A673 (cell line): ENCODE measurements at places on chromosomes 16 and 17. TPM values are rescaled to one million over a fixed set of nuclear protein-coding genes. Genes with fewer than 3 reads are reported as not detected.

- no peaks in the 10 kb centered on the region for H3K27me3 ChIP-seq
- H3K4me1 ChIP-seq: no peaks in the 10 kb centered on the region
- no peaks in the 10 kb centered on the region for H3K36me3 ChIP-seq
- no peak for DNase-seq
- H3K4me3 ChIP-seq: no peak overlapping the region
These were observed 1.7 kb downstream of the TNFRSF13B start for GRCh38 chr17:16969931-16970906.

GRCh38 chr16:29854520-29855100 is 8.4 kb downstream of the CDIPT start:
- H3K4me1 ChIP-seq: peaks cover 4% of the 10 kb centered on the region
- H3K36me3 ChIP-seq: peaks cover 9% of the 10 kb centered on the region
- H3K4me3 ChIP-seq: no peak overlapping the region
- H3K27ac ChIP-seq: no peak overlapping the region

The ASGR1 gene
- total RNA-seq: 6.1 and 8.0 TPM in 2 replicates

DNA sequence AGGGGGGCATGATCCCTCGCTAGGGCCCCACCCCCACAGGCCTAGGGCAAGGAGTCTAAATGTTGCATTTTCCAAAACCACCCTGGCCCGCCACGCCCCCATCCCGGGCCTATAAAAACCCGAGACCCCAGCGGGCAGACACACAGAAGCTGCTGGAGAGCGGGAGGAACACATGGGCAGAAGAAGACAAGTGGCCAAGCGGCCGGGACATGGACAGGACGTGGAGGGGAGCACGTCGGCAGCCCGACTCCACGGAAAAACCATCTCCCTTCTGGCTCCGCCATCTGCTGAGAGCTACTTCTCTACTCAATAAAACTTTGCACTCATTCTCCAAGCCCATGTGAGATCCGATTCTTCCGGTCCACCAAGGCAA is 34.1 kb upstream of the ENPP7 start:
- no peak overlapping the region for H3K27ac ChIP-seq
- H3K4me3 ChIP-seq: no peak overlapping the region
- H3K36me3 ChIP-seq: no peaks in the 10 kb centered on the region
- peaks cover 12% of the 10 kb centered on the region for H3K27me3 ChIP-seq
- no peak for DNase-seq

GRCh38 chr17:78180083-78180482 is 6.8 kb downstream of the TK1 start:
- DNase-seq: no peak
- H3K27me3 ChIP-seq: no peaks in the 10 kb centered on the region
- no peak overlapping the region for H3K27ac ChIP-seq
- peaks cover 7% of the 10 kb centered on the region for H3K4me1 ChIP-seq
- no peak overlapping the region for H3K4me3 ChIP-seq

GRCh38 chr16:19858340-19859018 is 26.2 kb downstream of the GPRC5B start:
- no peak overlapping the region for H3K27ac ChIP-seq
- H3K27me3 ChIP-seq: no peaks in the 10 kb centered on the region
- DNase-seq: no peak
- no peak overlapping the region for H3K4me3 ChIP-seq

The LITAF gene
- 6.9 and 12.2 TPM in 2 replicates for total RNA-seq

The PPP1R27 gene
- not detected in 2 replicates for total RNA-seq

The FBXO31 gene
- 32.2 and 34.3 TPM in 2 replicates for total RNA-seq

The MYO1C gene
- total RNA-seq: 101 and 103 TPM in 2 replicates

GRCh38 chr16:50246299-50247122 is 19.8 kb upstream of the ADCY7 start:
- H3K4me1 ChIP-seq: no peaks in the 10 kb centered on the region
- DNase-seq: no peak

The GPR142 gene
- total RNA-seq: 0.24 and 0.68 TPM in 2 replicates

- no peaks in the 10 kb centered on the region for H3K36me3 ChIP-seq
- H3K4me3 ChIP-seq: no peak overlapping the region
- H3K27me3 ChIP-seq: no peaks in the 10 kb centered on the region
These were observed 1.7 kb upstream of the PGAP6 start for GRCh38 chr16:383326-384051.

DNA sequence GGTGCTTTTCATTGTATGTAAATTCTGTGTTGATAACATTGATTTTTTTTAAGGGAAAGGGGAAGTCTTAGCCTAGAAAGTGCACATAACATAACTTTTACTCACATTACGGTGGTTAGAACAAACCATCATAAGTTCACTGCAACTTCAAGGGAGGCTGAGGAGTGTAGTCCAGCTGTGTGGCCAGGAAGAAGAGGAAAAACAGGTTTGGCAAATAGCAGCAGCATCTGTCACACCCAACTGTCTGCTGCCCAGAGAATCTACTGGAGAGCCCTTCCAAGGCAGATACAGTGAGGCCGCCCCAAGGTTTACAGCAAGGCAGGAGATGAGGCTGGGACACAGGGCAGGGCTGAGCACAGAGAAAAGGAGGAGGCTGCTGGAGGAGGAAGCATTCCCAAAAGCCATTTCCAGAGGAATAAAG is 60.6 kb downstream of the AIPL1 start:
- no peak for DNase-seq
- peaks cover 10% of the 10 kb centered on the region for H3K27me3 ChIP-seq
- no peak overlapping the region for H3K4me3 ChIP-seq
- H3K27ac ChIP-seq: no peak overlapping the region
- no peaks in the 10 kb centered on the region for H3K36me3 ChIP-seq

DNA sequence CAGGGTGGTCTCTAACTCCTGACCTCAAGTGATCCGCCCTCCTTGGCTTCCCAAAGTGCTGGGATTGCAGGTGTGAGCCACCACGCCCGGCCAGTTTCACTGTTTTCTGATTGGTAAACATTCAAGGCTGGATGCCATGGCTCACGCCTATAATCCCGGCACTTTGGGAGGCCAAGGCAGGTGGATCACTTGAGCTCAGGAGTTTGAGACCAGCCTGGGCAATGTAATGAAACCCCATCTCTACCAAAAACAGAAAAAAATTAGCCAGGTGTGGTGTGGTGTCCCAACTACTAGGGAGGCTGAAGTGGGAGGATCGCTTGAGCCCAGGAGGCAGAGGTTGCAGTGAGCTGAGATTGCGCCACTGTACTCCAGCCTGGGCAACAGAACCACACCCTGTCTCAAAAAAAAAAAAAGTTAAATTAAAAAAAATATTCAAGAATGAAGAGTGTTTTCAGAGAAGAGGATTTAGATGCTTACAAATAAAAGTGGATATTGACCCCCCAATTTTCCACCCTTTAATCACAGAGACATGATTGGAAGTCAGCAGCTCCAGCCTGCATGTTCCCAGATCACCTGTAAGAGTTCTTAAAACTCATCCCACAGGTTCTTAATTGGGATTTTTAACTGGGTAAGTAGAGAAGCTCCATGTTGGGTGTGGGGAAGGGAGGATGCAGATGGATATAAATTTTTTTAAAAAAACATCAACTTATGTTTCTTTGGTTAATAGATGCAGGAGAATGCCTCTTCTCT is 23.8 kb downstream of the HLF start:
- H3K36me3 ChIP-seq: peaks cover 4% of the 10 kb centered on the region
- no peak overlapping the region for H3K27ac ChIP-seq
- no peak overlapping the region for H3K4me3 ChIP-seq
- no peaks in the 10 kb centered on the region for H3K4me1 ChIP-seq

GRCh38 chr16:13733561-13733960 is 186.4 kb upstream of the ERCC4 start:
- H3K4me3 ChIP-seq: no peak overlapping the region
- no peak for DNase-seq
- H3K36me3 ChIP-seq: no peaks in the 10 kb centered on the region
- H3K4me1 ChIP-seq: no peaks in the 10 kb centered on the region
- H3K27me3 ChIP-seq: no peaks in the 10 kb centered on the region

DNA sequence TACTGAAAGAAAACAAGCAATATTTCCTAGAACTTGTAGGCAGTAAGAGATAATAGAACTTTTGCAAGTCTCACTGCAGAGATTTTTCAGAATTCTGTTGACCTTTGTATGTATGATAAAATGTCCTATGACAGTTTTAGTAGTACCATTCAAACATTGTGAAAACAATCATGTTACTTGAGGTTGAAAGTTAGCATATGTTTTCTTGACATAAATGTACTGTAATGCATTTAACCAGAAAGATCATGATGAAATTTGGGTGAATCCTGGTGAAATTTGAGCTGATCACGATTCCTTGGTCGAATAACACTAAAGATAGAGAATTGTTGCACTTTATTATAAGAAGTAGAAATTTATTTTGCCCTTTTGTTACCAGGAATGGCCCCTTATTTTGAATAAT is 85.7 kb downstream of the TAOK1 start:
- H3K27me3 ChIP-seq: no peaks in the 10 kb centered on the region
- H3K4me1 ChIP-seq: no peaks in the 10 kb centered on the region
- H3K36me3 ChIP-seq: peaks cover 26% of the 10 kb centered on the region
- no peak for DNase-seq

- no peaks in the 10 kb centered on the region for H3K27me3 ChIP-seq
- no peaks in the 10 kb centered on the region for H3K36me3 ChIP-seq
- no peak overlapping the region for H3K27ac ChIP-seq
- H3K4me1 ChIP-seq: peaks cover 26% of the 10 kb centered on the region
These were observed 27.5 kb downstream of the EPN2 start for GRCh38 chr17:19264681-19265080.

The PABPN1L gene
- total RNA-seq: not detected in 2 replicates

DNA sequence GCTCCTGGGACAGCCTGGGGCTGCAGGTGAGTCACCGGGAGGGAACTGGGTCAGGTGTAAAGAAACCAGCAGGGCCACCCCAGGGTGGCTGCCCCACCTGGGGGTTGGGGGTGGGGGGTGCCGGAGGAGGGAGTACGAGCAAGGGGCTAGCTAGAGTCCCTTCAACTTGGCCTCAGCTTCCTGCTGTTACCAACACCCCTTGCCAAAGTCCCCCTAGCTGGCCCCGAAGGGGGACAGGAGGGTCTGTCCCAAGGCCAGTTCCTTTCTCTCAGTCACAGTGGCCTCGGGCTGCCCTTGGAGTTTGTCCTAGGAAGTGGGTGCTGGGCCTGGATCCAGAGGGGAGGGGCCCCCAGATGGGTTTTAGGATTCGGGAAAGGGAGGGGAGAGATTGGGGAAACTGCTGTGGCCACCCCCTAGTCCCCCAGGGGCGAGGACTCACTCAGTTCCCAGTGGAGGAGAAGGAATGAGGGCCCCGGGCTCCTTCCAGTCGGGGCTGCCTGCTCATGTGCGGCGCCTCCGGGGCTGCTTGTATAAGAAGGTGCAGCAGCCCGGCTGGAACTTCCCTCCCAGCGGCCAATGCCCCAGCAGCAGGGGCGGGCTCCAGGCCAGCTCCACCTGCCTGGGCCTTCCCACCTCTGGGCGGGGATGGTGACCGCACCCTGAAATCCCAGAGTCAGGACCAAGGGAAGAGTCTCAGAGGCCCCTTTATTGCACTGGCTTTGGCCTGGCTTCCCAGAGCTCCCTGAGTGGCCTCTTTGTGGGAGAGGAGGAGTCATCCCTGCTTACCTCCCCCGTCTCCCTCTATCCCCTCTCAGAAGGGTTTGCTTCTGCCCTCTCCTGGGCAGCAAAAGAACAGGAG is 7.3 kb downstream of the ARHGAP27 start:
- no peak overlapping the region for H3K4me3 ChIP-seq
- H3K27ac ChIP-seq: no peak overlapping the region
- peaks cover 20% of the 10 kb centered on the region for H3K27me3 ChIP-seq

GRCh38 chr16:19085679-19086200 is 18.3 kb downstream of the COQ7 start:
- H3K27me3 ChIP-seq: no peaks in the 10 kb centered on the region
- no peak overlapping the region for H3K27ac ChIP-seq
- peaks cover 5% of the 10 kb centered on the region for H3K4me1 ChIP-seq
- H3K4me3 ChIP-seq: peak overlapping the region; percentile 41

DNA sequence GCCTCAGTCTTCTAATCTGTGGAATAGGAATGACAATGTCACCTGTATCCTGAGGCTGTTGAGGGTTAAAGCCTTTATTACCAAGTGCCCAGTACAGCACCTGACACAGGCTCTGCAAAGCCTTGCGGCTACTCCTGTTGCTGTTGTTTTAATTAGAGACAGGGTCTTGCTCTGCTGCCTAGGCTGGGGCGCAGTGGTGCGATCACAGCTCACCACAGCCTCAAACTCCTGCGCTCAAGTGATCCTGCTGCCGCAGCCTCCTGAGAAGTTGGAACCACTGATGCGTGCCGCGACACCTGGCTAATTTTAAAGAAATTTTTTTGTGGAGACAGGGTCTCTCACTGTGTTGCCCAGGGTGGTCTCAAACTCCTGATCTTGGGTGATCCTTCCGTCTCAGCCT is 5.4 kb downstream of the GSE1 start:
- H3K4me1 ChIP-seq: peaks cover 50% of the 10 kb centered on the region
- DNase-seq: no peak
- no peaks in the 10 kb centered on the region for H3K36me3 ChIP-seq

DNA sequence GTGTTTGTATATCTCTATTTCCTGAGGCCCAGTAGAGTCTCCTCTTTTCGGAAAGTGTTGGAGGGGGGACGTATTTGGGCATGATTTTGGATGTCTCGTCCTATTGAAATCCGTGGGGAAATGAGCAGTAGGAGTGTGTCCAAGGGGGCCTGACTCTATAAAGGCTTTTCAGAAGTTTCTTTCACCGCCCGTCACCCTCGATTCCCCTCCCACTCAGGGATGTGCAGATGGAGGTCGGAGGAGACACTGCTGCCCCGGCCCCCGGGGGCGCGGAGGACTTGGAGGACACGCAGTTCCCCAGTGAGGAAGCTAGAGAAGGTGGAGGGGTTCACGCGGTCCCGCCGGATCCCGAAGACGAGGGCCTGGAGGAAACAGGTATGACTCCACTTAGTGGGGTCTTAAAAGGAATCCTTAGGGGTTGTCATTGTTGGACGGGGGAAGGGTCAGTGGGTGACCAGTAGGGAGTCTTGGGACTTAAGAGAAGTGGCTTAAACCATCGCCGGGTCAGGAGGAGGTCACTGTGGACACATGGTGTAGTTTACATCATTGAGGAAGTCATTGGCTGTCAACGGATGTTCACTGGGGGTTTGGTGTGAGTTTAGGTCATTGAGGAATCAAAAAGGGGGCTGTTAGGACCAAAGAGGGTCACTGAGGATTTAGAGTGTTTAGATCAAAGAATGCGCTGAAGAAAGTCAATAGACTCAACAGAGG is 424 bp downstream of the MON1B start:
- peaks cover 4% of the 10 kb centered on the region for H3K36me3 ChIP-seq
- peaks cover 5% of the 10 kb centered on the region for H3K4me1 ChIP-seq
- peak overlapping the region; percentile 97 for H3K27ac ChIP-seq

- H3K27ac ChIP-seq: no peak overlapping the region
- H3K36me3 ChIP-seq: no peaks in the 10 kb centered on the region
- H3K4me1 ChIP-seq: no peaks in the 10 kb centered on the region
- H3K27me3 ChIP-seq: no peaks in the 10 kb centered on the region
These were observed 72.0 kb upstream of the ZNF750 start for GRCh38 chr17:82911822-82912221.

GRCh38 chr17:63399856-63400255 is 46.2 kb downstream of the CYB561 start:
- no peaks in the 10 kb centered on the region for H3K4me1 ChIP-seq
- no peaks in the 10 kb centered on the region for H3K36me3 ChIP-seq
- no peak overlapping the region for H3K4me3 ChIP-seq
- H3K27ac ChIP-seq: no peak overlapping the region
- peak; percentile 28 for DNase-seq

The BCAR1 gene
- 42.2 and 47.3 TPM in 2 replicates for total RNA-seq

The TEX14 gene
- total RNA-seq: 0.26 and 0.50 TPM in 2 replicates

The KRT24 gene
- total RNA-seq: not detected in 2 replicates
